Natural killer cell (primary cell): ENCODE measurements at places on chromosomes 16 and 17. TPM values are rescaled to one million over a fixed set of nuclear protein-coding genes. Genes with fewer than 3 reads are reported as not detected.

- no peak overlapping the region for H3K4me3 ChIP-seq
- H3K27me3 ChIP-seq, result no peaks in the 10 kb centered on the region
- no peak for DNase-seq
- H3K27ac ChIP-seq, result no peak overlapping the region
- no peaks in the 10 kb centered on the region for H3K4me1 ChIP-seq
Measured at GRCh38 chr17:52710363-52710901, 551.9 kb upstream of the CA10 start.

DNA sequence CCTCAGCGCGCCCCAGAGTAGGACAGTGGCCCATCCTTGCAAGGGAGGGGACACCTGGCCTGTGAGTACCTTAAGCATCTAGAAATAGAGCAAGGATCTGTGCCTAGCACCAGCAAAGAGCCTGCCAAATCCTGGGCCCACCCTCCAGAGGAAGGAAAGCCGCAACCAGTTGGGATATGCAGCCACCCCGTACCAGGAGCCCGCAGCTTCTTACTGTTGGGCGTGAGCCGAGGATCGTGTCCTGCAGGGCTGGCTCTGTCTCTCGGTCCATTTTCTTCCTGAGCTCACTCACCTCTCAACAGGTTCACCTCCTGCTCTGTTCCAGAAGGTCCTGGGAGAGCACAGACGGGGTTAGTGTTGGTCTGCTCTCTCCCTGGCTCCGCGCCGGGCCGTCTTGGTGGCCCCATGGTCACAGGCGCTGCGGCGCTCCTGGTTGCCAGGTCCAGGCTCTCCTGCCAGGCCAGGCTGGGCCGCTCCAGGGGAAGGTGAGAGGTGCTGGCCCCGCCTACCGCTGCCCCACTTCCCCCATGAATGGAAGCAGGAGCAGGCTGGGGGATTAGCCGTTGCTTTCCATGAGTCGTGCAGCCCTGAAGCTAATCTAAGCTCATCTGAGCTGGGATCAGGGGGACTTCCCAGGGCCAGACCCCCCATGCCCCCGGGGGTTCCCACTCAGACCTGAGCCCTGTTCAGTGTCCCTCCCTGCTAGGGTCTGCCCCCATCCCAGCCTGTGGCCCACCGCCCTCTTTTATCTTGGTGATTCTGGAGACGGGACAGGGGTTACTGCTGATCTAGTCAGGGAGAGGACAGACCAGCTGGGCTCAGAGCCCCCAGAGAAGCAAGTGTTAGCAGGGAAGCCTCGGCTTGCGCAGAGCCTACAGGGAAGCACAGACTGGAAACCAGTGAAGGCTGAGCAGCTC lies 12.7 kb downstream of the ENDOV start:
- H3K36me3 ChIP-seq, result no peaks in the 10 kb centered on the region
- no peak for DNase-seq
- no peak overlapping the region for H3K4me3 ChIP-seq
- no peak overlapping the region for H3K27ac ChIP-seq
- H3K4me1 ChIP-seq, result peaks cover 40% of the 10 kb centered on the region

Gene SLC7A5
- total RNA-seq, result 27.2 TPM

DNA sequence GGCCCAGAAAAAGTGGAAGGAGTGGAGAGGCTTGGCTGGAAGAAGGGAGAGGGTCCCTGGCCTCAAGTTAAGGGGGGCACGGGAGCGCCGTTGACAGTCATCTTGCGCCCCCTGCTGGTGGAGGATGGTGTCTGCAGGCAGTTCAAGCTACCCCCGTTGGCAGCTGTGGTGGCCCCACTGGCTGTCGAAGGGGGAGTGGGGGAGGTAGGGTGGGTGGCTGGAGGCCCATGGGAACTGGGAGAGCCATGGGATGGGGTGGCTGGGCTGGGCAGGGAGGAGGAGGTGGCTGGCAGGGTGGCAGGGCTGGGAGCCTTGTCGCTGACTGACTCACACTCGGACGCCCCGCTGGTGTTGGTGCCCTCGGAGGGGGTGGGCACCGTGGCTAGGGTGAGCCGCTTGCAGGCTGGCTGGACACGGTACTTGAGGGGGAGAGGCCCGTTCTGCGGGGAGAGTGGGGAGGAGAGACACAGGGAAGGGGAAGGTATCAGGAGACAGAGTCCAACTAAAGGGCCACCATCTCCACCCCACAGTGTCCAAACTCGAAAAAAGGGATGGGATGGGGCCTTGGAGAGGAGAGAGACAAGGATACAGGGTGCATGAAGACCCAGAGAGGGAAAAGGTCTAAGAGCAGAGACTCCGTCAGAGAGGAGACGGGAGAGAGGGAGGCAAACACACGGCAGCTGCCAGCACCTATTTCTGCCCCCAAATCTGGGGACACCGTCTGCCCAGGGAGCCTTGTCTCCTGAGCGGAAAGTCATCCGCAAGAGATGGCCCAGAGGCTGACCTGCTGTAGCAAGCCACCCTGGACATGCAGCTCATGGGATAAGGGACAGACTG lies 5.2 kb downstream of the CISD3 start:
- H3K27ac ChIP-seq, result no peak overlapping the region
- peak; percentile 78 for DNase-seq
- peaks cover 39% of the 10 kb centered on the region for H3K4me1 ChIP-seq
- H3K4me3 ChIP-seq, result no peak overlapping the region

DNA sequence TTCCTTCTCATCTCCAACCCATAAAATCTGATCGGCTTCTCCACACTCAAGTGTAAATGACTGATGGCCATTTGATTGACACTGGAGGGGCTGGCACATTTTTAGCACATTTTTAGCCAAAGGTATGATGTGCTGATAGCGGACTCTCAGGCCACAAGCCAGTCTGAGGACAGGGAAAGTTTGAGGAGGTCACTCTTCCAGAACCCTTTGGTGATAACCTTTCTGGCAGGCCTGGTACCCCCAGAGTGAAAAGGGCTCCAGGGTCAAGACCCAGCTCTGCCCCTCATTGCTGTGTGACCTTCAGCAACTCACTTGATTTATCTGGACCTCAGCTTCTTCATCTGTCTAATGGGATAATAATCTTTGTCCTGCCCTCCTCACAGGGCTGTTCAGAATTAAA lies 1.7 kb upstream of the NLRC5 start:
- H3K27ac ChIP-seq, result no peak overlapping the region
- H3K4me1 ChIP-seq, result peaks cover 61% of the 10 kb centered on the region
- no peak overlapping the region for H3K4me3 ChIP-seq
- DNase-seq, result no peak

- H3K27me3 ChIP-seq, result no peaks in the 10 kb centered on the region
- no peak overlapping the region for H3K4me3 ChIP-seq
- no peak for DNase-seq
- H3K27ac ChIP-seq, result no peak overlapping the region
- no peaks in the 10 kb centered on the region for H3K36me3 ChIP-seq
Measured at GRCh38 chr17:33050611-33051140, 59.0 kb downstream of the SPACA3 start.

Gene TNK1
- 0.18 TPM for total RNA-seq

DNA sequence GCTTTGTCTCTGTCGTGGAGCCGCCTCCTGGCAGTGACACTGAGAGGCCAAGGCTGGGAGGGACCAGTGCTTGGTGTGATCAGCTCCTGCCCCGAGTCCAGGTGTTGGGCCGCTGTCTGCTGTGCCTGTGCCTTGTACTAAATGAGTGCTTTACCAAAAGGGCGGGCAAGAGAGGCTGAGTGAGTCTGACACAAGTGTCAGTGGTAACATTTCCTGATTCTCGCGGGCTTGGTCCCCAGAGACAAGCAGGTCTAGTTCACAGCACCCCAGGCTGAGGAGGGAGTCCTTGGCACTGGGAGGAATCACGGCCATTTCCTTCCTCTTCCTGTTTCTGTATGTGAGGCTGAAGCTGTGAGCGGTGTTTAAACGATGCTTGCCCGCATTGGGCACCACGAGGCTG lies 30.2 kb downstream of the PLD6 start:
- H3K36me3 ChIP-seq, result peaks cover 83% of the 10 kb centered on the region
- H3K27me3 ChIP-seq, result no peaks in the 10 kb centered on the region
- peaks cover 37% of the 10 kb centered on the region for H3K4me1 ChIP-seq
- H3K4me3 ChIP-seq, result no peak overlapping the region
- peak overlapping the region; percentile 14 for H3K27ac ChIP-seq

- H3K4me1 ChIP-seq, result no peaks in the 10 kb centered on the region
- H3K4me3 ChIP-seq, result no peak overlapping the region
- no peaks in the 10 kb centered on the region for H3K36me3 ChIP-seq
Measured at GRCh38 chr17:12856416-12856815, 67.1 kb downstream of the ARHGAP44 start.

Gene RGS9
- total RNA-seq, result 25.0 TPM

- H3K36me3 ChIP-seq, result no peaks in the 10 kb centered on the region
- DNase-seq, result no peak
- H3K4me1 ChIP-seq, result peaks cover 13% of the 10 kb centered on the region
- no peak overlapping the region for H3K27ac ChIP-seq
- H3K27me3 ChIP-seq, result no peaks in the 10 kb centered on the region
Measured at GRCh38 chr17:41416479-41416878, 7.9 kb downstream of the KRT37 start.

- no peak overlapping the region for H3K4me3 ChIP-seq
- no peaks in the 10 kb centered on the region for H3K4me1 ChIP-seq
- H3K27me3 ChIP-seq, result no peaks in the 10 kb centered on the region
- no peak for DNase-seq
- no peaks in the 10 kb centered on the region for H3K36me3 ChIP-seq
Measured at GRCh38 chr17:58402047-58402446, 15.3 kb downstream of the RNF43 start.

Gene SCN4A
- total RNA-seq, result 0.14 TPM

DNA sequence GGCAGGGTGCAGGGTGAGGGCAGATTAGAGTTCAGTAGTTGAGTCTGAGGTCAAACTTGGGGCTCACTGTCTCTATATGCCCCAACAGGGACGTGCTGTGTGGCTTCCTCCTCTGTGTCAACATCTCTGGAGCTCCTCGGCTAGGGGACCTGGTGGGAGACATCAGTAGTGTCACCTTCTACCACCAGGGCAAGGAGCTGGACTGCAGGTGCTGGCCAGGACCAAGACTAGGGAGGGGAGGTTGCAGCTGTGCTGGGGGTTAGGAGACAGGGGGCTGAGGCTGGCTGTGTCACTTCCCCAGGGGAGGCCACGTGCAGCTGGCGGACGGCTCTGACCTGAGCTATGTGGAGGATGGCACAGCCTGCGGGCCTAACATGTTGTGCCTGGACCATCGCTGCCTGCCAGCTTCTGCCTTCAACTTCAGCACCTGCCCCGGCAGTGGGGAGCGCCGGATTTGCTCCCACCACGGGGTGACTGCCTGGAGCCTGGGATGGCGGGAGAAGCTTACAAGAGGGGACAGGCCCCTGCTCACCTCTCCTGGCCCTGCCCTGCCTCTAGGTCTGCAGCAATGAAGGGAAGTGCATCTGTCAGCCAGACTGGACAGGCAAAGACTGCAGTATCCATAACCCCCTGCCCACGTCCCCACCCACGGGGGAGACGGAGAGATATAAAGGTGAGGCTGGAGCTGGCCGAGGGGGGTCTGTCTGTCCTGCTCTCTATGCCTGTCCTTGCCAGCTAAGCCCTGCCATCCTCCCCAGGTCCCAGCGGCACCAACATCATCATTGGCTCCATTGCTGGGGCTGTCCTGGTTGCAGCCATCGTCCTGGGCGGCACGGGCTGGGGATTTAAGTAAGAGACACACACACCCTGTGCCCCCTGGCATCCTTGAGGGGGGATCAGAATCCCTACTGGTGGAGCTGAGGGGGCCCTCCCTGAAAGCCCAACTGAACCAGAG lies 18.9 kb downstream of the ADAM11 start:
- H3K27me3 ChIP-seq, result peaks cover 2% of the 10 kb centered on the region
- H3K4me3 ChIP-seq, result no peak overlapping the region
- peaks cover 26% of the 10 kb centered on the region for H3K4me1 ChIP-seq
- H3K27ac ChIP-seq, result no peak overlapping the region

GRCh38 chr17:5838661-5839300 lies 231.4 kb upstream of the WSCD1 start:
- no peaks in the 10 kb centered on the region for H3K4me1 ChIP-seq
- DNase-seq, result no peak
- no peaks in the 10 kb centered on the region for H3K36me3 ChIP-seq

Gene STX1B
- 0.14 TPM for total RNA-seq

Gene IKZF3
- 134 TPM for total RNA-seq

DNA sequence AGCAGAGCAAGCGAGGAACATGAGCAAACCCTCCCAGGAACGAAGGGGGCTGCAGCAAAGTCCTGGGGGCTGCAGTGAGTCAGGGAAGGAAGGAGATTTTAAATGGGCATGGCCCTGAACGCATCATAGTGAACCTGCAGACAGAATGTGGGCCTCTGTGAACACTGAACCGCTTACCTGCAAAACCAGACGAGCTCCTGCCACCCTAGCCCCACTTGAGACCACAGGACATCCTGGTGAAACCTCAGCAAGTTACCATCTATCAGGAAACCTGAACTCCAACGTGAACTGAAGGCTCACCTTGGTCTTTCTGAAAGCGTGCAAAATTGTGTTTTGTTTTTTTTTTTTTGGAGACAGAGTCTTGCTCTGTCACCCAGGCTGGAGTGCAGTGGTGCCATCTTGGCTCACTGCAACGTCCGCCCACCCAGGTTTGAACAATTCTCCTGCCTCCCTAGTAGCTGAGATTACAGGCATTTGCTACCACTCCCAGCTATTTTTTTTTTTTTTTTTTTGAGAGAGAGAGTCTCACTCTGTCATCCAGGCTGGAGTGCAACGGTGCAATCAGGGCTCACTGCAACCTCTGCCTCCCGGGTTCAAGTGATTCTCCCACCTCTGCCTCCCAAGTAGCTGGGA lies 30.8 kb downstream of the FANCA start:
- H3K4me1 ChIP-seq, result peaks cover 32% of the 10 kb centered on the region
- no peak for DNase-seq
- H3K27ac ChIP-seq, result no peak overlapping the region
- no peaks in the 10 kb centered on the region for H3K27me3 ChIP-seq

DNA sequence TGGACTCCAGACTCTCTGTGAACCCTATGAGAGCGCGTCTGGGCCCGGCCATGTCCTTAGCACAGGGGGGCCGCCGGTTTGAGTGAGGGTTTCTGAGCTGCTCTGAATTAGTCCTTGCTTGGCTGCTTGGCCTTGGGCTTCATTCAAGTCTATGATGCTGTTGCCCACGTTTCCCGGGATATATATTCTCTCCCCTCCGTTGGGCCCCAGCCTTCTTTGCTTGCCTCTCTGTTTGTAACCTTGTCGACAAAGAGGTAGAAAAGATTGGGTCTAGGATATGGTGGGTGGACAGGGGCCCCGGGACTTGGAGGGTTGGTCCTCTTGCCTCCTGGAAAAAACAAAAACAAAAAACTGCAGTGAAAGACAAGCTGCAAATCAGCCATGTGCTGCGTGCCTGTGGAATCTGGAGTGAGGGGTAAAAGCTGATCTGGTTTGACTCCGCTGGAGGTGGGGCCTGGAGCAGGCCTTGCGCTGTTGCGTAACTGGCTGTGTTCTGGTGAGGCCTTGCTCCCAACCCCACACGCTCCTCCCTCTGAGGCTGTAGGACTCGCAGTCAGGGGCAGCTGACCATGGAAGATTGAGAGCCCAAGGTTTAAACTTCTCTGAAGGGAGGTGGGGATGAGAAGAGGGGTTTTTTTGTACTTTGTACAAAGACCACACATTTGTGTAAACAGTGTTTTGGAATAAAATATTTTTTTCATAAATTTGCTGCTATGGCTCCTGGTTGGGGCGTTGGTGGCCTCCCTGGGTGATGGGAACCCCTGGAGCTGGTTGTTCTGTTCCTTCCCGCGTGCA lies 23.1 kb downstream of the STAT5A start:
- peaks cover 38% of the 10 kb centered on the region for H3K4me1 ChIP-seq
- no peak overlapping the region for H3K27ac ChIP-seq
- DNase-seq, result no peak
